ENCODE measurements at places on chromosomes 3 and 15.

DNA sequence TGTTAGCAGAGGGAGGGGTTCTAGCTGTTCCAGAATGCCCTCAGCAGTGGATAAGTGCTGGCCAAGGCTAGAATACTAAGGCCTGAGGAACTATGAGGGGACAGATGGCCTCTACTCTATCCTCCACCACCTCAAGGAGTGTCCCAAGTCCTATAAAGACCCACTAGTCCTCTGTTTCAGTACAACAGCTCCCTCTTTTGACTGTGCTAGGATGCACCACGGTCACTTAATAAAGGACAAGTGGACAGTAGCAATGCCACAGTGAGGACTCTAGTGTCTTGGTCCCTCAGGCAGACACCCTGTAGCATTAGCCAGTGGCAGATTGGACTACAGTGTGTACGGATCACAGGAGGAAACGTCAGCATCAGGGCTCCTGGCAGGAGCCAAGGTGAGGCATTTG is 171.8 kb upstream of the PROK2 start:
- no peak for DNase-seq

DNA sequence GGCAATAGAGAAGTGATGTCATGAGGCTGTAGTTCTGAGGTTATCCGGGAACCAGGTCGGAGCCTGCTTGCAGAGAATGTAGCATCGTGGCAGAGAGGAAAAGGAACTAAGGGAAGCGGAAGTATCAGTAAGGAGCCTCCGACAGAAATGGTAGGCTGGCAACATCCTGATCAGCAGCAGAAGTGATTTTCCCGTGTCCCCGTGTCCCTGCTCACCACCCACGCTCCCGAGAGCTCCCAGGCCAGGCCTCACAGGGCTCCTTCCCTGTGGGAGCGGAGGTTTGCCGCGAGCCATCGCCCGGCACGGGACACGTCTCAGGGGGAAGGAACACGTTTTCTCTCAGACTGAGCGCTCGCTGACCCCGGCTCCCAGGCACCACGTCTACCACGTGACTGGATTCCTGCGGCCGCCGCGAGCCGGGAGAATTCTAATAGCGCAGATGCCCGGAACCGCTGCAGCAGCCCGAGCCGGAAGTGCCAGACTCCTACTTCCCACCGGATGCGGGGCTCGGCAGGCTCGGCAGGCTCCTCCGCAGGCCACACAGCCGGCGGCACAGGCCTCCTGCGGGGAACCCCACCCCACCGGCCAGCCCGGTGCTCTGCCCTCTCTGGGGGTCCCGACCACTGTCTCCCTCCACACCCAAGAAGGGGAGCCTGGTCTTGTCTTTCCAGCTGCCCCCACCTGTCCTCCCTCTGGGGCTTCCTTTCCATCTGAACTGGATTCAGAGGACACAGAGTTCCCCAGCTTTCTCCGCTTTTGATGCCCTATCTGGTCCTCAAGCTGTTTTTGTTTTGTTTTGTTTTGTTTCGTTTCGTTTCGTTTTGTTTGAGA is 99.3 kb downstream of the BDH1 start:
- DNase-seq, result peak; percentile 88

DNA sequence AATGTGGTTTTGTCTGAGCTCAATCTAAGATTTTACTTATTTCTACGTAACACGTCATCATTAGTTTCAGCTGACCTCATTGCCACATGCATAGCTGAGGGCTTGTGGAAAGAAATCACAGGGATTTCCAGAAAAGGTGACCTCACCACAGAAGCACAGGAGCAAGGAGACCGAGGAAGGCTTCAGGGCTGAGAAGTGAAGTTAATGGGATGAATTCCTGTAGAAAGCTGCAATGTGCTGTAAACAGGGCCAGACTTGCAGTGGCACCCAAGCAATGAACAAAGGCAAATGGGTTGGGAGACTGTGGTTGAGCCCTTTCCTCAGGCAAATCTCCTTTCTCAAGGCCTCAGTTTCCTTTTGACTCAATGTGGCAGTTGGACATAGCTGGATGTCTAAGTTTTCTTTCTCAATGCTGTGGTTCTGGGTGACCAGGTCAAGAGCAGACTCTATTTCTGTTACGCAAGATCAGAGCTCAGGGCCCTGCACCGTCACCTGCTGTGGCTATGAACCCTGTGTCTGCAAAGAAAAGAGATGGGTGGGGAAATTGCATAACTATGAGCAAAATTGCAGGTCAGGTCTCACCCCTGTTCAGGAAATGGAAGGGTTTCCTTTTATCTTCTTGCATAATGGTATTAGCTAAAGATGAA is 252.2 kb upstream of the TBL1XR1 start:
- DNase-seq, result peak; percentile 31

DNA sequence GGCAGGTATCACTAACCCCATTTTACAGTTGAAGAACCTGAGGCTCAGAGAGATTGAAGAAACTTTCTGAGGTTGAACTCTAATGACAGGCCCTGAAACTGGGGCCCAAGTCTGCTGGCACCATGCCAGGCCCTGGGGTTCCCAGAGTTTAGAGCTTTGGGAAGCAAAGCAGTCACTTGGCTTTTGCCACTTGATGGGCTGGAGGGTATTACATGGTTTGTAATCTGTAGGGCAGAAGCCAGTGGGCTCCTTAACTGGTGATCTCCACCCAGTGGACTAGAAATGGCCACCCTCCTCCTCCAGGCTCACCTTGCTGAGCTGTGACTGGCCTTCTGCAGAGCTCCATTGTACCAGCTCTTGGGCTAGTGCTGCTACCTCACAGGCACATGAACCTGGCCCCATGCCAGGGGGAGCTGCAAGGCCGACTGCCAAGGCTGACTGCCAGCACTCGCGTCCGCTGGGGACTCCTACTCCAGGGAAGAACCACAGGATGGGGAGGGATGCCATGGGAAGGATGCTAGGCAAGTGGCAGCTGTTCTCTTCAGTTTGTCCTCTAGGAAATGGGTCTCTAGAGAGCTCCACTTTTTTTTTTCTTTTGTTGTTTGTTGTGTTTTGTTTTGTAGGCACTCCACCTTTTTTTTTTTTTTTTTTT is 104.8 kb downstream of the ETFA start:
- DNase-seq, result peak; percentile 89

DNA sequence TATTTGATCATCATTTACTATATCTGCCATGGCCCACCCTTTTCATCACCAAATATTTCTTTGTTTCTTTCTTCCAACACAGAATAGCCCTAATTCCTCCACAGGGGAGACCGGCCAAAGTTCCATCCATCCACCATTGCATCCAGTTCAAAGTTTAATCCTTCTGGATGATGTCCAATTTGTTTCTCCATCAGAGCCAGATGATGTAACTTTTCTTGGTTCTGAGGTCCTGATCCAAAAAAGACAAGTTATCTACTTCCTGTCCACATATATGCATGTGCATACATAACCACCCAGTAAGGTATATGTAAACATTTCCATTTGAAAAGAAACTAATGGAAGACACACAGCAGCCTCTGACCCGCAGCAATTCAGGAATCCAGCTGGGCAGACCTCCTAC is 237.3 kb downstream of the SHOX2 start:
- no peak for DNase-seq

GRCh38 chr15:34737477-34737876 is 17.3 kb downstream of the GJD2 start:
- no peak for DNase-seq

DNA sequence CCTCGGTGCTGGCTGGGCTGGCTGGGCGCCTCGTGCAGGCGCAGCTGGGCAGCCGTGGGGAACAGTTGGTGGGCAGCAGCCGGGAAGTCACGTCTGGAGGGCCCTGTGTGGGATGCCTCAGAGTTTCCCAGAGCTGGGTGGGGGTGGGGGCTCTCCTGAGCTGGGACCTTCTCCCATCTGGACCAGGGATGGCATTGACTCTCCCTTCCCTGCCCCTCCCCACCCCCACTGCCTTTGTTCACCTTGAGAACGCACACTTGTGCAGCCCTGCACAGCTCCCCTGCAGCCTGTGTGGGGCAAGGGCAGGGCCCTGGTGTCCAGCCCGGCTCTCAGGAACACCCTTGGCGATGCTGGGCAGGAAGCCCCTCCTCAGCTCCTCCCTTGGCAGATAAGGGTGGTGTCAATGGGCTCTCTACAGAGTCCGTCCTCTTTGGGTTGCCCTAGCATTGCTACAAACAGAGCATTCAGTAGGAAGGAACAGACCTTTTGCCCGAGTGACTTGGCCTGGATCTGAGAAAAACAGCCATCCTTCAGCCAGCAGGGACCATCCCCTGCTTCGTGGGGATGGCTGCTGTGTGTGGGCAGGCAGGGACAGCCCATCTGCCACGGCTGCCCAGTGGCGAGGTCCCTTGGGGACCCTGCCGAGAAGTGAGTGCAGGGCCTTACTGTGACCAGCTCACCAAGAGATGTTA is 25.5 kb upstream of the KLF13 start:
- DNase-seq, result peak; percentile 6

DNA sequence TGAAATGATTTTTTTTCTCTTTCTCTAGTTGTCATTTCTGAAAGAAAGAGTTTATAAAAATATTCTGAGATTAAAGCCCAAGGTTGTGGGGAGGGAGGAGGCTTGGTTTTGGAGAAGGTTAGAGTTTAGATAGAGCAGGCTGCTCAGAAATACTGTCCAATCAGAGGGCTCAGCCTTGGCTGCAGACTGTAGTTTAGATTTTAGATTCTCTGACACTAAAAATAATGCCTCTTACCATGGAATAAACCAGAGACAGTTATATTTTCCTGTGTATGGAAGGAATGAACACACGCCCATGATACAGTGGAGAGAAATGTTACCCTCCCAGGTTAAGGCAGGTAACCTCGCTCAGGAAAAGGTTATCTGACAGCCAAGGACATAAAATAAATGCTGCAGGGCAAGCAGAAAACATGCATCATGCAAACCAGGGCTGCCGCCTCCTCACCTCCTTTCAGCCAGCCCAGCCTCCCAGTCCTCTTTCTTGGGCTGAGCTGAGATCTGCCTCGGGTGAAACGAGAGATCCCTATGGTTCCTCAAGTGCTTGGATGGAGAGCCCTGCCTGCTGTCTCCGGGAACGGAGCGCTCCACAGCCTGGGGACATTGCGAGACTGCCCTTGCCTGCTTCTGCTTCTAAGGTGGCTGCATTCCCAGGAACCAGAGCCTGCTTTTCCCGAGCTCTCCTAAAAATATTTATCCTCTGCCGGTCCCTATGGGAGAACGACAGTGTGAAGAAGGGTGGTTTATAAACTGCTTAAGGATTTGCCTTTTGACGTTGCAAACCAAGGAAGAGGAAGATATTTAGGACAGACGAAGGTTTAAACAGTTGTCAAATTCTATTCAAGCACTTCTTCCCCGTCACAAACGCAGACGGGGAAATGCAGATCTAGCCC is 848 bp downstream of the NCEH1 start:
- DNase-seq, result peak; percentile 25

GRCh38 chr15:40470423-40471104 is at the start of gene CHST14:
Gene CHST14, plus strand, starts transcription at chr15:40470984. Its CDS starts 230 bp downstream, at chr15:40471214.
- DNase-seq, result peak; percentile 22

DNA sequence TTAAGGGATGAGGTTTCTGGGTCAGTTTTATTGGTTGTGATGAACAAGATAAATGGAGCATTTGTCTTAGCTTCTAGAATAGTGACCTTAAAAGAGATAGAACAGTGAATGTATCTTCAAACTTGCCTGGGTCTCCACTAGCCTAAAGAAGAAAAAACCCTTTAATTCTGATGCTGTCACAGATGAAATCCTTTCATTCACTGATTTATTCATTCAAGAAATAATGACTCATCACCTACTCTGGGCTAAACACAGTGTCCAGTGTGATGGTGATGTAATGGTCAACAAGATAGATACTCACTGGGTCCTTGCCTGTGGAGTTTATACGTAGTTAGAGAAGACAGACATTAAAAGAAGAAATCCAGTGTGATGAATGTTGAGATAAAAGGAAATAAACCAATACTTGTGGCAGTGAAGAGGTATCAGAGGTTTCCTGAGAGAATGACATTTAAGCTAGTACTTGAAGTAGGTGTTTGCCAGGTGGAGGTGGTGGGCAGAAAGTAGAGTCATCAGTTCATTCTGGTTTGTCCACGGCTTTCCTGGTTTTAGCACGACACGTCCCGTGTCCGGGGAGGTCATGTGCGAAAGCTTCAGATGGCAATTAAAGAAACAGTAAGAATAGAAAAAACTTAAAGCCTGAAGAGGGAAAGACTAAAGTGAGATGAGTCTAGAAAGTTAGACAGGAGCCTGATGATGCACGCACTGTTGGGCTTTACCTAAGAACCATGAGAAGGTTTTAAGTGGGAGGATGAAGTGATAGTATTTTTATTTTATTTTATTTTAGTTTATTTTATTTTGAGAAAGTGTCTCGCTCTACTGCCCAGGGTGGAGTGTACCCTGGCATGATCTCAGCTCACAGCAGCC is 18.5 kb downstream of the PAK2 start:
- no peak for DNase-seq

DNA sequence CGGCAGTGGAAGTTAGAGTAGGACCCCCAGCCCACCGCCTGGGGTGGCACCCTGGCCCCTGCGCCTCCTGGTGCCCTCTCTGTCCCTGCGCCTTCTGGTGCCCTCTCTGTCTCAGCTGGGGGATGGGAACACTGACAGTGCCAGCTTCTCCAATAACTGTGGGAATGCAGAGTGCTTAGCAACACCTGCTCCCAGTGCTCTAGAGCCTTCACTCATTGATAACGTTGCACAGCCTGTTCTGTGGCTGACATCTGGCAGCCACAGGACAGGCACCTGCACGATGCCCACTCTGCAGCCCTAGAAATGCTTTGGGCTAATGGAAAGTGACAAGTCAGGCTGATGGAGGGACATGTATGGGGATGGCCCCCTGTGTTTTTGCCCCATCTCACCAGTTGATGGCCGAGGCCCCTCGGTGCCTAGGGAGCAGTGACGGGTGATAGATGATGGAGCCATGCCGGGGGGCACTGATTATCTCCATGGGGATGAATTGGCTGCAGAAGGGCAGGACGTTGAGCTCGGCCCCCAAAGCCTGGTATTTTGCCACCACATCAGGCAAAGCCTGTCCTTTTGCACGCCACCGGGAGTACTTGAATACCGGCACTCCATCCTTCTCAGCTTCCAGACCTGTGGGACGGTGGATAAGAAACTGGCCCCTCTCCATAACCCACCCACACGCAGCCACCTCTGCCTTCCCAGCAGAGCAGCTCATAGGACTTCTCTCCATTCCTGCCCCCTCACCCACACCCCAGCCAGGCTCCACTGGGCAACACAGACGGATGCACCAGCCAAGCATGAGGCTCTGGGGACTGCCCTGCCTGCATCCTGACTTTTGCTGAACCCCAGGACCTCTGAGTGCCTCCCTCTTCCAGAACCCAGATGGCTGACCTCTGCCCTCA is 22.1 kb downstream of the ALDH1L1 start:
- DNase-seq, result no peak

GRCh38 chr3:150216041-150216811 is 191.9 kb upstream of the TSC22D2 start:
- DNase-seq, result no peak

- peak; percentile 18 for DNase-seq
Measured at GRCh38 chr3:172698631-172699030, 12.2 kb downstream of the NCEH1 start.

- DNase-seq, result no peak
Measured at GRCh38 chr15:92822216-92823144, 77.6 kb upstream of the CHD2 start.

- DNase-seq, result no peak
Measured at GRCh38 chr3:16480861-16481545, 32.5 kb downstream of the RFTN1 start.

DNA sequence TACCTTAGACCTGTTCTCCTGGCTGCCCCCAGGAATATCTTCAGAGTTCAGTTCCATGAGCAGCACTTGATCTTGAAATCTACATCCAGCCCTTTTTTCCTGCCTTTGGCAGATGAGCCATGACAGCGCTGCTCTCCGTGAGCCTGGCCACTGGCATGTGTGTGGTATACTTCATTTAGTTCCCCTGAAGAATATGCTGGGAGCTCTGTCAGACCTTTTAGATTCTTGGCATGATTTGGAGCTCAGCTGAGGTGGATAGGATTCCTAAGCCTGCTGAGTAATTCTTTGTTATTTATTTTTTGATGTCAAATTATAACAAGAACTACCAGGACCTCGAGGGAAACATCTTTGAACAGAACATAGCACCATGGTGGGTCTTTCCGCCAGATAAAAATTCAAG is 121.7 kb downstream of the EDEM1 start:
- no peak for DNase-seq

Measured in mucosa of gallbladder (tissue), 1 donor.